ENCODE measurements at places on chromosomes 2 and 18.

GRCh38 chr2:221571551-221572218 lies 419 bp downstream of the EPHA4 start:
- DNase-seq: peak; percentile 32

DNA sequence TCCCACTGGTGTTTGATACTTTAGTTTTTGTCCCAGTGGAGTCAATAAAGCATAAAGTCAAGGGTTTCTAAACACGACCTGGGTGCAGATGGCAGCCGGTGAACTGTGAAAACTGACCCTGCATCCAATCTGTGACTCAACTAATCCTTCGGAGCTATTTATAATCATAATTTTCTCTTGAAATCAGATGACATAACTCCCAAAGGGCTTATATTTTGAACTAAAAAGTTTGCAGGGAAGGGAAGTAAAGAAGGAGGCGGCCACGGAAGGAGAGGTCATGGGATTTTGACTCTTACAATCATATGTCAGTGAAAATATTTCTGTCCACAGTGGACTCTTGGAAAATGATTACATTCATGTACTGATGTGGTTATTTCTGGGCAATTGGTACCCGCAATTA lies 178.5 kb downstream of the PDE1A start:
- DNase-seq: no peak

DNA sequence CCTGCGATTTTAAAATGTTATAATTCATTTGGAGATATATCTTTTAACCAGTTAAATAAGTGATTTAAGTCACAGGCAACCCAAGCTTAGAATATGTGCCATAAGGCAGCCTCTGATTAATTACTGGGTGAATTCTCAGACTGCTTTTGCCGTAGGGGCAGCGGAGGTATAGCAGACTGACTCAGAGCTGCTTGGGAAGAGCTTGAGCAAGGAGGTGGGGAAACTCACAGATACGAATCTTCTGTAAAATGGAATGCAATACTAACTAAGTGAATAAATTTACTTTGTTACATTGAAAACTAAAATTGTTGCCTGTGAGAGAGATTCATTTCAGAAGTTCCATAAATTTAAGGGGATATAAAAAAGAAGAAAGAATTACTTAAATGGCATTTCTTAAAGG lies 115.4 kb downstream of the KYNU start:
- no peak for DNase-seq

GRCh38 chr2:21008790-21009661 lies 34.8 kb downstream of the APOB start:
- no peak for DNase-seq

DNA sequence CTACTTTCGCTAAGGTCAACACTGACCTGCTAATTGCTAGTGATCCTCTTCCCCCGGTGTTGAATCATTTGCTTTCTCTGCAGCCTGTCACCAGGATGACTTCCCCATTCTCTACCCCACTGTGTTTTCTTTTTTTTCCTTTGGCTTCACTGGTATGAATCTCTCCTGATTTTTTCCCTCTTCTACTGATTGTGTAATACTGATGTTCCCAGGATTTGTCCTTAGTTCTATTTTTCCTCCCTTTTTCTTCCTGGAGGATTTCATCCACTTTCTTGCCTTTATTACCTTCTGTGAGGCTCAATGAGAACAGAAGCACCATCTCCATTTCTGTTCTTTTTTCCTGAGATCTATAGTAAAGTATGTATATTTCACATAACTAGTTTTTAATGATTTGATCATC lies 14.1 kb upstream of the MSH2 start:
- no peak for DNase-seq

- DNase-seq: peak; percentile 52
Observed at GRCh38 chr2:96537066-96537733, 648 bp downstream of the ARID5A start.

DNA sequence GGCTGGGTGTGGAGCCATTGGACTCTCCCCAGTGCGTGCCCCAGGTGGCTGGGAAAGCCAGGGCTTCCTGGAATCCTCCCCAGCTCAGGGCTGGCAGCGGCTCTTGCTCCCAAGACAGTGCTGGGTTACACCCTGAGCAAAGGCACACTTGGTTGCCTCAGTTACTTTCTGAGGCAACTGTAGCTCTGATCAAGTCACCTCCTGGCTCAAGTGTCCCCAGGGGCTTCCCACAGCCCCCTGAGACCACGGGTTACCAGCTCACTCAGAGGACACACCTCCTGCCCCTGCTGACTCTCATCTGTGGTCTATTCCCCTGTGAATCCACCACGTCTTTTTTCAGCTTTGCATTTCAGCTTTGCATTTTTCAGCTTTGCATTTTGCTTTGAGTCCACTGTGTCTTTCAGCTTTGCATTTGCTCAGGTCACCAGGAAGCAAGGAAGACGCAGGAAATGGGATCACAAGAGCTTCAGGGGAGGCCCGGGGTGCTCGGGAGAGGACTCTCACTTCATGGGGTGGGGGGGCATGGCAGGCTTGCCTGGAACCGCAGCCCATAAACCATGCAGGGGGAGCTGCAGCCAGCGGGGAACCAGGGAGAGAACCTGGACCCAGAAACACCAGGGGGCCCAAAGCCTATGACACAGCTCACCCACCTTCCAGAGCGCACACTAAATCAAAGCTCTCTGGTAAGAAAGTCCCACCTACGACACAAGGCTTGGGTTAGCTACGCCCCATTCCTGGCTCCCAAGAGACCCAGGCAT lies 138.0 kb upstream of the ASB18 start:
- no peak for DNase-seq

- DNase-seq: no peak
Observed at GRCh38 chr18:39215920-39216319, 1650.3 kb upstream of the CELF4 start.

Measured in AG10803 (cell line).